ENCODE measurements at places on chromosomes 5 and 9.
A peak's percentile ranks its signal among the peaks of the same experiment; 100 is the strongest.

GRCh38 chr5:96133341-96134079, 171.9 kb upstream of the ELL2 start:
- no peak for DNase-seq

GRCh38 chr5:69512740-69513260, 20.2 kb downstream of the OCLN start:
- DNase-seq, result no peak

GRCh38 chr5:35438288-35438687, 179.4 kb upstream of the SPEF2 start:
- no peak for DNase-seq

DNA sequence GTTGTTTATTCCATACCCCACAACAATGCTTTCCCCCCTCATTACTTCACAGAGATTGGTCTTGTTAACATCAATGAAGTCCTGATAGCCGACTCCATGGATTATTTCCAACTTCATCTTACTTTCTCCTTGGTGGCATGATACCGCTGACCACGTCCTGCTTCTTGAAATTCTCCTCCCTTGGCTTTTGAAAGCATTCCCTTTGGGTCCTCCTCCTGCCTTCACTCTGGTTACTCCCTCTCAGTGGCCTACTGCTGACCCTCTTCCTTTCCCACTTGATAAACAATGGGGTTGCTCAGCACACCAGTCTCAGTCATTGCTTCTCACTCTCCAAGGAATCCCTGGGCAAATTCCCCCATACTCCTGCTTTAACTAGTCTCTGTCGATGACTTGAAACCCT, 283.9 kb downstream of the SEC61B start:
- DNase-seq, result no peak

DNA sequence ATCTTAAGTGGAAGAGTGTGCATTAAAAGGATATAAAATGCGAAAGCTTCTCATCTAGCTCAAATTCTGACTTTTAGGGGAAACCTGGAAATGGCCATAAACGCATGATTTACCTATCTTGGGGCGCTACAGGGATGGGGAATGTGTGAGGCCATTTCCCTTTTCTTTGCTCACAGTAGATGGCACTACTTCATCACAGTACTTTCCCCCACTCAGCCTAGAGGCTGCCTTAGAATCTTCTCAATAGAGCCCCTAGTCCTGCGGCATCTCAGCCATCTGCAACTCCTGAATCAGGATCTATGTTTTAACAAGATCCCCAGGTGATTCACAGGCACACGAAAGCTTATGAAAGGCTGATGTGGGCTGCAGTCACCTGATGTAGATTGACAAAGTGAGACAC, 110.8 kb downstream of the LHFPL2 start:
- peak; percentile 27 for DNase-seq

DNA sequence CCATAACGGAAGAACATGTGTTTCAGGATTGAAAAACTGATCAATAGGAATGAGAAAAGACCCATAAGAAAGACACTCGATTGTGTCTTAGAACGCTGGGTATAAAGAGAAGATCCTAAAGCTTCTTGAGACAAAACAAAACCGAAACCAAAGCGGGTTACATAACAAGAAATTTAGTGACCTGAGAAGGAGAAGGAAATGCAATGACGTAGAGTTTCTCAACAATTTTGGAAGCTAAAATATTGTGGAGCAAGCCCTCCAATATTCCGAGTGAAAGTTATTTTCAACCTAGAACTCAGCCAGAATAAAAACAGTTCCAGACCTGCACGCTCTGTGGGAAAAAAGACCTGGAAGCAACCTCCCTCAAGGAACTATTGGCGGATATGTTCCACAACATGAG, 81.9 kb upstream of the FREM1 start:
- DNase-seq, result no peak

GRCh38 chr9:2979957-2980610, 136.2 kb upstream of the PUM3 start:
- DNase-seq, result no peak

Data from HuH-7.5 (cell line).